ENCODE measurements at places on chromosomes 5 and 9.

DNA sequence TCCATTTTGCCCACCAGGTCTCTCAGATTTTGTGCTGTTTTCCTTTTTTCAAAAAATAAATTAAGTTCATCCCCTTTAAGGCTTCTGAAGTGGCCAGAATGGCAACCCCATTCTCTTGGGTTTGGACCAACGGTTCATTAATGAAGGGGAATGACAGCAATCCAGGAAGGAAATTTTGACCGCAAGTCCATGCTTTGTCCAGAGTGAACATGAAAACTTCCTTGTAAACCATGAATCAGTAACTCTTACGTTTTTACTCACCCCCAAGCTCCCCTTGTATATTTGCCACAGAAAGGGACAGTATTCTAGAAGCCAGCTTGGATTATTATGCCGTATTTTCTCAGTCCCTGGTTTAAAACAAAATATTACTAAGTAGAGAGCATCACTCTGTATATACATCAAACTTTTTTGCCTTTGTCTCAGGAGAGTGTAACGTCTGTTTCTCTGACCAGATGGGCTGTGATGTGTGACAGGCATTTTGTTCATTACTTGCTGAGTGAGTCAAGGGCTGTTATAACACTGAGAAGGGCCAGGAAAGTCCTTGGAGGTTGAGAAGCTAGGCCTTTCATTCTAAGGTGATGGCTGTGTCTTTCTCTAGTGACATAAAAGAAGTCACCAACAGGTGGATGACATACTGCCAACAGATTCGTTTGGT lies 148.2 kb downstream of the SMARCA2 start:
- DNase-seq, result no peak

- no peak for DNase-seq
Measured at GRCh38 chr9:100577776-100578448, at the start of gene CAVIN4. TSS of gene CAVIN4 (plus strand) at chr9:100578079. CDS start at chr9:100578144, 65 bp downstream.

GRCh38 chr5:112640546-112640945 lies 97.1 kb upstream of the APC start:
- DNase-seq, result no peak

GRCh38 chr5:14185326-14186058 lies 42.4 kb downstream of the TRIO start:
- no peak for DNase-seq

DNA sequence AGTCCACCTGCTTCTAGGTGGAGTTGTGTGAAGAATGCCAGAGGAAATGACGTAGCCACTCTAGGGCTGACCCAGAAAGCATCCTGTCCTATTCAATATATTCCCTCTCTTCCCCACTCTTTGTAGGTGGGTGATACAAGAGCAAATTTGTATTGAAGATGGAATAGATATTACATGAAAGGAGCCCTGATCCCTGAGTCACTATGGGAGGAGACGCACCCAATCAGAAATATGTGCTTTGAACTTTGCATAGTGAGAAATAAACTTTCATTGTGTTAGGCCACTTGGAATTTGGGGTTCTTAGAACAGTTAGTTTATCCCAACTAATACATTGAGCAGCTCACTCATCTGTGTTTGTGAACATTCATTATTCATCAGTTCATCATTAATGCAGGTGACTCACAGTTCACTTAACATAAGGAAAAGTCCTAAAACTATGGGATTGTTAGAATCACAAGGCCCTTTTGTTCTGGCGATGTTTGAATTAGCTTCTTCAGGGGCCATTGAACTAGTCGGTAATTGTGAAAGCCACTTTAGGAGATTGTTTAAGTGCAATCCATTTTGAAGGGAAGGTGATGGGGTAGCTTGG lies 26.9 kb upstream of the NTRK2 start:
- DNase-seq, result no peak

DNA sequence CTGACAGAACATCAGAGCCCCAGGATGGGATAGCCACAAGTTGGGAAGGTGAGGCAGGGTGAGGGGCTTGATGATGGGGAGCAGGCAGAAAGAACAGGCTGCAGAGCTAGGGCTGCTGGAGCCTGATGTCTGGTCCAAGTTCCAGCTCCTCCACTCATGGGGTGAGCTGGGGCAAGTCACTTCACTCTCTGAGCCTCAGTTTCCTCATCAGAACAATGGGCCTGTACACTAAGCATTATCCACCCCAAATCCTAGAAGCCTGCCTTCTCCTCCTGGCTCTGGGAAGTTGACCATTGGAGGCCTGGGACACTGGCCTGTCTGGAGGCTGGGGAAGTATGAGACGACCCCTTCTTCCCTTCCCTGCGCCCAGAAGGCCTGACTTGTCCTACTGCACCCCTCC lies 51.8 kb upstream of the PSD2 start:
- DNase-seq, result no peak

DNA sequence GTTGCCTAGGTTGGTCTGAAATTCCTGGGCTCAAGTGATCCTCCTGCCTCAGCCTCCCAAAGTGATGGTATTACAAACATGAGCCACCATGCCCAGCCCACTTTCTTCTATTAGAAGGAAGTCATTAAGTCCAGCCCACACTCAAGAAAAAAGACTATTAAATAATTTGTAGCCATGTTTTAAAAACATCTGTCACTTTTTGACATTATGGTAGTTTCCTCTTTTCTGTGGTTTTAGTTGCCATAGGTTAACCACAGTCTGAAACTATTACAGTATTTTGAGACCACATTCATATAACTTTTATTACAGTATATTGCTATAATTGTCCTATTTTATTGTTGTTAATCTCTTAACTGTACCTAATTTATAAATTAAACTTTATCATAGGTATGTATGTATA lies 31.9 kb upstream of the C5orf24 start:
- no peak for DNase-seq

All from stimulated activated CD8-positive, alpha-beta memory T cell treated with anti-CD3 and anti-CD28 coated beads, Interleukin-4, amount 100 ng/mL, for 1 hour (primary cell).